ENCODE measurements at places on chromosomes 7 and 10. TPM values are rescaled to one million over a fixed set of nuclear protein-coding genes. Genes with fewer than 3 reads are reported as not detected.

- no peaks in the 10 kb centered on the region for H3K4me1 ChIP-seq
- H3K4me3 ChIP-seq = no peak overlapping the region
- no peak for DNase-seq
- H3K36me3 ChIP-seq = no peaks in the 10 kb centered on the region
- no peaks in the 10 kb centered on the region for H3K27me3 ChIP-seq
Observed at GRCh38 chr10:125985557-125986240, 89.3 kb downstream of the FANK1 start.

The FAM237B gene
- not detected for total RNA-seq

GRCh38 chr7:151139071-151139790, 28.3 kb downstream of the GBX1 start:
- no peaks in the 10 kb centered on the region for H3K27me3 ChIP-seq
- no peak for DNase-seq
- no peak overlapping the region for H3K4me3 ChIP-seq
- H3K4me1 ChIP-seq = no peaks in the 10 kb centered on the region
- H3K27ac ChIP-seq = no peak overlapping the region
- H3K36me3 ChIP-seq = no peaks in the 10 kb centered on the region

The TMEM178B gene
- total RNA-seq = 0.06 TPM

- H3K27me3 ChIP-seq = no peaks in the 10 kb centered on the region
- no peak for DNase-seq
- no peak overlapping the region for H3K4me3 ChIP-seq
- H3K4me1 ChIP-seq = no peaks in the 10 kb centered on the region
- no peak overlapping the region for H3K27ac ChIP-seq
Observed at GRCh38 chr7:33471636-33472242, 342.4 kb downstream of the BBS9 start.

The GIMAP2 gene
- total RNA-seq = 140 TPM

The NUDT13 gene
- 2.8 TPM for total RNA-seq

DNA sequence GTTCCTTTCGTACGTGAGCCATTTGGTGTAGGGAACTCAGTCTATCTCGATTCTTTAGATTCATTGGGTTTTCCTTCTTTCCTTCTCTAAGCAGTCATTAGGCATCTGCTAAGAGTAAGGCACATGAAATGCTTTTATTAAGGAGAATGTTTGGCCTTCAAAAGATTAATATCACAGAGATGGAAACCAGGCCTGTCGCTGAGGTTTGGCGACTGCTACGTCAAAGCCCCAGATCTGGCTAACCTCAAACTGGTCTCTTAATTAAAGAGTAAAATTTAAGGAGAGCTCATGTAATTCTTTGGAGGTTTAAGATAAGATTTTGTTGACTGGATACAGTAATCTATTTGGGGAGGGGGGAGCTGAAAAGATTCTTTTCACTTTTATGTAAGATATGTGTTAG, 189.8 kb downstream of the JCAD start:
- peaks cover 2% of the 10 kb centered on the region for H3K36me3 ChIP-seq
- H3K4me1 ChIP-seq = no peaks in the 10 kb centered on the region
- no peak for DNase-seq
- H3K27ac ChIP-seq = no peak overlapping the region
- H3K4me3 ChIP-seq = no peak overlapping the region
- H3K27me3 ChIP-seq = peaks cover 2% of the 10 kb centered on the region

- no peak overlapping the region for H3K4me3 ChIP-seq
- H3K27me3 ChIP-seq = no peaks in the 10 kb centered on the region
- no peak overlapping the region for H3K27ac ChIP-seq
- H3K4me1 ChIP-seq = no peaks in the 10 kb centered on the region
- no peak for DNase-seq
Observed at GRCh38 chr7:113715981-113716856, 202.6 kb downstream of the PPP1R3A start.
